ENCODE measurements at places on chromosomes 3 and 15.

DNA sequence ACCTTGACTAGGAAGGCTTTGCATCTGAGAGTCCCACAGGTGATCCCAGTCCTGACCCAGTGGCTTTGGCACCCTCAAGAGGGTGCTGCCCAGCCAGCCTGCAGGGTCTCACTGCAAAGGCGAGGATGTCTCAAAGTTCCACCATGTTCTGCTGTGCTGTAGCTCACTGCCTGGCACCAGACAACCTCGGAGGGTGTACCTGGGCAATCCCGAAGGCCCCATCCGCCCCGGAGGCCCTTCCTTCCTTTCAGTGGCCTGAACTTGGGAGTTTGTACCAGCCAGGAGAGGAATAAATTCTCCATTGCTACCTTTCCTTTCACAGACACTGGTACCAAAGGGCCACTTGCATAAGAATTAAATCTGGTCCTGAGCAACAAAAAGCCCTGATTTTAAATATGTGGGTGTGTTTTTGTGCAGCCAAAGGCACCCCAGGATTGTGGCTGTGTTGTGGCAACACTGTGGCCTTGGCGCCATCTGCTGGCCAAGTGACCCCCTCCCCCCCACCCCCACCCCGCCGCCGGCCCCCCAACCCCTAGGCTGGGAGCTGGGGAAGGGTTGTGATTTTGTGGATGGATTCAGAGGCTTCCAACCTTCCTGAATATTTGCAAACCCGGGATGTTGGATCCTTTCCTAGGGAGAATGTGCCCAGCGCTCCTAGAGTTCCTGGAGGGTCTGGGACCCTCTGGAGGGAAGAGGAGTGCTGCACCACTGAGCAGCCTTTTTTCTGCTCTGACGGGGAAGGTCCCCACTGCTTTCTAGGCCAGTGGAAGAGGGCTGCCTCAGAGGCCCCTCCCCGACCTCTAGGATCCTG is 9.7 kb upstream of the PTPN23 start:
- DNase-seq, result peak; percentile 18

DNA sequence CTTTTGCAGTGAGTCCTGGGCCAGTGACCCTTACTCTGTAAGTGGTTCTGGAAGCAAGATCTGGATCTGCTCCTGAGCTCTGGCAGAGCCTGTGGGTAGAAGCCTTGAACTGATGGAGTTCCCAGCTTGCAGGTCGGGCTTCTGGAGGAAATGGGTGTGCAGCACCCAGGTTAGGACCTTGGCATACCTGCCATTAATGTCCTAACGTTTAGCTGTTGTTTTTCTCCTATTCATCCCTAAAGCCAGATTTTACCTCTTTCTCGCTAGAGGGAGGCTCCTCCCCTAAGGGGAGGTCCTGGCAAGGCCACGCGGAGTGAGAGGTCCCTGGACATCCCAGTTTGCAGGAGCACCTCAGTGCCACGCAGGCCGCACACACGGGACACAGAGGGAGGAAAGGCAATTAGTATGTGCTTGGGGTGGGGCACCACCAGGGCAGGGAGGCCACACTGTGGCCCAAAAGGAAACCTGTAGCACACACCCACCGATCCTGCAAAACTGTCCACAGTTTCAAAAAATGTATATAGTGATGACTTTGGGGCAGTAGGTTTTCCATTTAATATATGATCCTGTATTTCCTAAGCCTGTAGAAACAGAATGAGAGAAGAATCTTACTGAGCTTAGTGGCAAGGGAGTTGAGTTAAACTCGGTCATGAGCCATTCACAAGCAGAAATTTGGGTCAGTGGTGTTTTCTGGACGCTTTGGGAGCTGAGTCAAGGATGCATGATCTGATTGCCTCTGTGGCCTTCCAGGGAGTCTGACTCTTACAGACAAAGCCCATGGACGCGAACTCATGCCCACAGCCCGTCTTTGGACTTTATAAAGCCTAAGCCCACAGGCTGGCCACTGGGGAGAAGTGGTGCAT is 148.7 kb downstream of the LRRK1 start:
- no peak for DNase-seq

DNA sequence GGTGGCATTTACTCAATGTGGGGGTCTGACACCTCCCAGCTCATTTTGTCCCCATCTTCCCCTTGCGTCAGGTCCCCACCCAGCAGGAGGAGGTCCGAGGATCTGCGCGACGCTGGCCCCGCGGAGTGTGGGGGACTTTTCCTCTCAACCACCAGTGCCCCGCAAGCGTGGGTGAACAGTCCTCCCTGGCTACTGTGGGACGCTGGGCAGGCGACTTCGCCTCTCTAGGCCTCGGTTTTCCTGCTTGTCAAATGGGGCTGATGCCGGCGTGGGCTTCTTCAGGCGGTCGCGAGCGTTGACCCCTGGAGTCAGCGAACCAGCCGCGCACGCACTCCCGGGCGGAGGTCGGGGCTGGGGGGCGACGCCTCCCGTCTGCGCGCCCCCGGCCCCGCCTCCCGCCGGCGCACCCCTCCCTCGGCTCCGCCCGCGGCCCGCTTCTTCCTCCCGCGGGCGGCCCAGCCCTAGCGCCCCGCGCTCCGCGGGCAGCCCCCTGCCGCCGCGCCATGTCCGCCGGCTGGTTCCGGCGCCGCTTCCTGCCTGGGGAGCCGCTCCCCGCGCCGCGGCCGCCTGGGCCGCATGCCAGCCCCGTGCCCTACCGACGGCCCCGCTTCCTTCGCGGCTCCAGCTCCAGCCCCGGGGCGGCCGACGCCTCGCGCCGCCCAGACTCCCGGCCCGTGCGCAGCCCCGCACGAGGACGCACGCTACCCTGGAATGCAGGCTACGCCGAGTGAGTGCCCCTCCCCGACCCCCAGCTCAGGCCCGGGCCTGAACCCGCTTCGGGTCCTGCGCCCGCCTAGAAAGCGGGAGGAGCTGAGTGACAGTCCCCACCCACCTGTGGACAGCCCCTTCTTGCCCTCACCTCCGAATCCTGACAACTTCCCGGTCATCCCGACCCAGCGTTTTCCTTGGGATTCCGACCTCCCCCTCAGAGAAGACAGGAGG is at the start of gene PPM1M:
Gene PPM1M (plus strand): TSS at position 438 of the 942 bp plus-strand sequence. CDS start 66 bp downstream, at position 504.
- DNase-seq, result peak; percentile 50

GRCh38 chr3:56192001-56192400 is 276.3 kb downstream of the ERC2 start:
- no peak for DNase-seq

DNA sequence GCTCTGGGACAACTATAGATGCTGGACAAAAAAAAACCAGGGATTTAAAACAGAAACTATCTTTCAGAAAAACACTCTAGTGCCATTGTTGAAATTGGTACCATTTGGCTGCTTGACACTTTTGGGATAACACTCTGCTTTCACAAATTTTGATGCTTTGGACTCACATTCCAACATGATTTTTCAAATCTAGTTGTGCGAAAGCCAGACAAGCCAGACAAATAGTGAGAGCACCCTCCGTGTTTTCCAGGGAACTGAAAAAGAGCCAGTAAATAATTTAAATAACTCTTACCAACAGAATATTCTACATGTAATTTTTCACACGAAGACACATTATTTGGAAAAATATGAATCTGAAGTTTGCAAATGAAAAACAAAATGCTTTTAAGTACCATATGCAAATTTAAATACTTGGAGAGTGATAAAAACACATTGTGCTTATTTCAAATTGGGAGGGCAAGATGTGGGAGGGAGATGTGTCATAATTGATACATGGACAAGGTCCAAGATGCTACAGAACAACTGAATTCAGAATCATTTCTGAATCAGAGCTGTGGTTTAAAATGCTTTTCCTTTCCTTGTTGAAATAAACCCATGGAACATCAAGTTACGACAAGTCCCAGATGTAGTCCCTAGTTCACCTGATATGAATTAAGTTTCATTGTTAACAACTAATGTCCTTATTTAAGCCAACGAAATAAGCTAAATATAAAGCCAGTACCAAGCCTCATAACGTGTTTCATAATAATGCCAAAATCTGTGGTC is 144.2 kb upstream of the SOX2 start:
- DNase-seq, result no peak

DNA sequence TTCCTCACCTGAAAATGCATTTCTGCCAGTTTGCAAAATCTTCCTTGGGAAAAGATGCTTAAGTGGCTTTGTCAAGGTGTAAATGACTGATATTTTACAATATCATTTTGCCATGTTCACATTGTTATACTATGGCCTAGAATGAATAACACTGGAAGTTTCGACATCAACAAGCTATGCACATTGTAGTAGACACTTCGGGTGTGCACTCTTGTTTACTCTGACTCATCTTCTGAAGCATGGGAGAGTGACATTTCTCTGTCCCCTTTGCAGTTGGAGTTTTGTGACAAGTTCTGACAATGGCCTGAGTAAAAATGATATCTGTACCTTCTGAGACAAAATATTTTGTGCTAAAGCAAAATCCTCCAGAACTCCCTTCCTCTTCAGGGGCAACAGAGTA is 567.0 kb upstream of the RGMA start:
- no peak for DNase-seq

- DNase-seq, result no peak
Observed at GRCh38 chr3:52704611-52705437, 767 bp downstream of the GLT8D1 start.
